ENCODE measurements at places on chromosomes 3 and 15. TPM values are rescaled to one million over a fixed set of nuclear protein-coding genes. Genes with fewer than 3 reads are reported as not detected.

Gene CLDND1
- 165 TPM for polyA plus RNA-seq

Gene FBXO40
- 0.06 TPM for polyA plus RNA-seq

Gene PROS1
- polyA plus RNA-seq: 45.1 TPM

Gene CLSTN2
- 1.9 TPM for polyA plus RNA-seq

Gene CDCP1
- polyA plus RNA-seq: 1.8 TPM

Gene OSTN
- 5.3 TPM for polyA plus RNA-seq

Gene SEMA6D
- polyA plus RNA-seq: 31.9 TPM

Gene CADPS
- 2.4 TPM for polyA plus RNA-seq

GRCh38 chr15:67762610-67763368 lies 62.5 kb upstream of the SKOR1 start:
- DNase-seq: no peak

DNA sequence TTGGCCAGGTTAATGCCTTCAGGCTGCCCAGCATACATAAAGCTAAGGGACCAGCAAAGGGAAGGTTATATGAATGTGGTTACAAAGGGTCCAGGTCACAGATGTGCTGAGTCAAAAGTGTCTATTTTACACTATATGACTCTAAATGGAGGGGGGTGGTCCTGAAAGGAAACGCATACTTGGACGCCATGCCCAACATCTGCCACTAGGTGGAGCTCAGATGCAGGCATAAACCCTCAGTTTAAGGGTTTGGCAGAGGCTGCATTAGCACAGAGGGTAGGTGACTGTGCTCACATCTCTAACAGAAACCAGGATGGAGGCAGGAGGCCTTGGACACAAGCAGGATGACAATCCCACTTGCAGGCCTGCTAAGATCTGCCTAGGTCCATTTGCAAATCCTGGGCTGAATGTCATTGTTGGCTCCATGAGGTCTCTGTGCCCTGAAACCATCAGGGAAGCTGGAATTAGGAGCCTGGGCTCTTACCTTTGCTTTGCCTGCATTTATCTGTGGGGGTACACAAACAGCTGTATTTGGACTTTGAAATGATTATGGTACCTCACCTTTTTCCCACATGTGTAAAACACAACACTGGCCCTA lies 55.8 kb downstream of the ZNF621 start:
- DNase-seq: peak; percentile 56

GRCh38 chr15:42092398-42093318 lies 1.7 kb downstream of the PLA2G4D start:
- DNase-seq: no peak

DNA sequence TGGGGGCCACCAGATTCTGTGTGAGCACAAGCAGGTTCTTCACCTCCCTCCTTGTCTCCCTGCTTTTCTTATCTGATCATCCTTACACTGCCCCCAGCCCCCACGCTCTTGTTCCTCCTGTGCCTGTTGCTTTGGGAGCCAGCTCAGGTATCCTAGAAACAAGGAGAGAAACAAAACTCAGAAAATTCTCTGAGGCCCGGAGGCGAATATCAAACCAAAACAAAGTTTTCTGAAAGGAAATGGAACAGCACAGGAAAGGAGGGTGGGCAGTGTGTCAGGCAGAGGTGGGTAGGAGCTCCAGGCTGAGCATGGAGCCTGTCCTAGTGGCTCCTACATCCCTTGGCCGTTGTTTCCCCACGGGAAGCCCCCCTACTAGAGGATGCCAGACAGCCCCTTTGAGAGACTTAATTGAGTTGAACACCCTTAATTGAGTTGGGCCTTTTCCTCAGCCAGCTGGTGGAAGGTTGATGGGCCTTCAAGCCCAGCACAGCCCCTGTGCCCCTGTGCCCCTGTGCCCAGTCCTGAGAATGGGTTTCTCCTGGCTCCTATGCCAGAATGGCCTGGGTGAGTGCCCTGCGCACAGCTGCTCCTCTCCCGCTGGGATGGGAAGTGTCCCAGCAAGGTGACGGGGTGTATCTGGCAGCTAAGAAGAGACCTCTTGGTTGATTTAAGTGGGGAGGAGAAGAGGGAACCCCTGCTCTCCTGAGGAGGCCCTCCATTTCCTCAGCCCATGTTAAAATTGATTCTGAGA lies 22.8 kb upstream of the JMJD7 start:
- DNase-seq: no peak

DNA sequence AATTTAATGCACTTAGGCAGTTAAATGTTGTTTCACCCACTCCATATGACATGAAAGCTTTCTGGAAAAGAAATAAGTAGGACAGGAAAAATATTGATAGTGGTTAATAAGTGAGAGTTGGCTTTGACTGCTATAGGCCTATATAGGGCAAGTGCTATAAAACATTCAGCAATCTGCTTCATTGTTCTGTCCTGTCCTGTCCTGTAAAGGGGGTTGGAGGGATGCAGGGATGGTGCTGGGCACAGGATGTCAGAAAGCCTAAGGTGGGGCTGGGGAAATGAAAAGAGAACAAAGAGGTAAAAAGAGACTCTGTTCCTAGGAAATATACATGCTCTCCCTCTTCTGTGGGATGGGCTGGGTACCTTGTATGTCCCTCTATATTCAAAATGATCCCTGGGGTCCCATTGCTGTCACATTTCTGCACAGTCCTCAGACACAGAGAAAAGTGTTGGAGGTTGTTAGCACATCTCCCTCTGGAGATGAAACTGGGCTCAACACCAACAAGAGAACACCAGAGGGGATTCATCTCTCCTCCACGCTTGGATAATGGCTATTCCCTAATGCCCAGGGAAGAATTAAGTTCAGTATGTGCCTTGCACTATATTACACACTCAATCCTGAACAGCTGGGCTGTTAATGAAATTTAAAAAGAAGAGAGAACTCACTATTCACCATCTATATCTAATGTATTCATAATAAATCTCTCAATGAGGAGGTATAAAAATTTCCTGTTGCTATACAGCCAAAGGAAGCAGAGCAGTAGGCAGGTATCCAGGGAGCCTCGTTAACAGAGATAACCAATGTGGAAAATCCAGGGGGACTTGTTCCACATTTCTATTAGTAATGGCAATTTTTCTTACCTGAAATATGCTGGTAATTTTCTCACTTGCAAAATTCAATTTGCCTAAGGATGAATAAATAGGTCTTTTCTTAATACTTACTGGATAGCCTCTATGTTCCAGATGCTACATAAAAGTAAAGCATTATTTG lies 108.1 kb upstream of the ZBED2 start:
- DNase-seq: no peak

DNA sequence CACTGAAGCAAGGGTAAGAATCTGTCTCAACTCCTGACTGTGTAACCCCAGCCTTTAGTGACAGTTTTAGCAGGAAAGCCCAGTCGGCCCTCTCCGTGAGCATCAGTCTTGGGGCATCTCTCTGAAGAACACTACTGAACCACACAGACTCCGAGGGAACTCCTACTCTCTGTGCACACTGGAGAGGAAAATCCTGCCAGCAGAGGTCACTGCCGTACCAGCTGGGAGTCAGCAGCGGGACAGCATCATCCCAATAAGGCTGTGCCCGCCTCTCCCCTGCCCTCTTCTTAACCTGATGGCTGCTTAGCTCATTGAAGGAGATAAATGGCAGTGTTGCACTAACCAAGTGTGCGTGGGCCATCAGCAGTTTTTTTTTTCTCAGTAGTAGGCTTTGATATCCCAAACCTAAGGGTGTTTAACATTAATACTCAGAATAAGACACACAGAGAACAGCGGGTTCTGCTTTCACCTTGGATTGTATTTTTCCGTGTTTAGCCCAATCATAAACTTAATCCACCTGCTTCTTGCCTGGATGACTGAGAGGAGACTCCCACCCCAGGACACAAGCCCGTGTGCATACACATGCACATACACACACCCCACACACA lies 26.6 kb upstream of the RASA2 start:
- no peak for DNase-seq

- no peak for DNase-seq
Observed at GRCh38 chr3:140756240-140757016, 78.6 kb downstream of the TRIM42 start.

DNA sequence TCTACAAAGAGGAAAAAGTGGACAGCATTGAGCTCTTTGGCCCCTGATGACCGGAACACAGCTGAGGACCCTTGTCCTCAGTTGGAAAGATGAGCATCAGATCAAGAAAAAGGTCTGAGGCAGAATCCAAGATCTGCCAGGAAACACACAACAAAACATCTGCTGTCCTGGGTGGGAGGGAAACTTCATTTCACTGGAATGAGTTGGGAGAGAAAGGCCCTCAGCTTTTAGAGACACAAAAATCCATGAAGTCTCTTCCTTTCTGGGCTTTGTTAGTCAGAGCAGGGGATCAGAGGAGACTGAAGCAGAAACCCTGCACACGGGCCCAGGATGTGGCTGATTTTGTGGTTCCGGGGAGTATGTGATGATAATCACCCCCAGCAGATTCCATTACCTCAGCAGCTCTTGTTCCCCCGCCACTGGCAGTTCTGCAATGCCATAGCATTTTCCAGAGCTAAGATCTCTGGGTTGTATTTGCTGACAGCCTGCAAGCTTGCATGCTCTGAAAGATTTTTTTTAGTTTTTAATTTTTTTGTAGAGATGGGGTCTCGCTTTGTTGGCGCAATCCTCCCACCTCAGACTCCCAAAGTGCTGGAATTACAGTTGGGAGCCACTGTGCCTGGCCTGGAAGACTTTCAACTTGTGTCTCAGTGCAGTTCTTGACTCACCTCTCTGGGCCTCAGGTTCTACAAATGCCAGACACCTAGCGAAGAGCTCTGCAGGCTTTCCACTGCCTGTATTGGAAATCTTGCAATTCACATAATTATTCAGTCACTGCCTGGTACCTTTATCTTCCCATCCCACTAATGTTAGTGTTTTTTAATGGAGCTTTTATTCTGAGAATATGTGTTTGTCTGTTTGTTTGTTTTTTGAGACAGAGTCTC lies 5.8 kb upstream of the TATDN2 start:
- DNase-seq: no peak

GRCh38 chr3:31399271-31399670 lies 133.5 kb upstream of the STT3B start:
- no peak for DNase-seq

- no peak for DNase-seq
Observed at GRCh38 chr15:90483012-90483307, 46.8 kb upstream of the CRTC3 start.

DNA sequence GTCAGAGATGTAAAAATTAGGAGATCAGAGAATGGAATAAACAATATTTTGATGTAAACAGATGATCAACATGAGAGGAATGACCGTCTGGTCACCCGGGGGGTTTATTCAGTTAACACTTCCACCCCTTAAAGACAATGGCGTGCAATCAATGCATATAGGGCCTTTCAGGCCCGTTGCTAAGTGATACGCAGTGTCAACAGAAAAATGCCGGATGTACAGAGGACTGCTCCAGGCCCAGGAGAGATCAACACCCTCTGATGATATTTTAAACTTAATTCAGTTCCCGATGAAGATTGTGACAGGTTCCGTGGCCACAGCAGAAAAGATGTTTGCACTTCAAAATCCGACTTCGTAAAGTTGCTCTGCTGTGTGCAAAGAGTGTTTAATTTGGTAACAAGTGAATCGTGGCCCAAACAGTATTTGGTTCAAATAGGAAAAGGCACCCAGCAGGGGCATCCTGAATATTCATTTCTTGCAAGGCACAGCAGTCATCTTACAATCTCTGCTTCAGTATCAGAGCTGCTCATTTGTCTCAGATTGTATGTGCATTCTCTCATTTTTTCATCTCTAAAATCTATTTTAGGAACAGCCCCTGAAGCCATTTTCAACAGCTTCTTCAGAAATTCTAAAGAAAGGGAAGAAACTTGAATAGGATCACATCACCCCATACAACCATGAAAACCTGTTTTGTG lies 72.6 kb downstream of the FOXB1 start:
- no peak for DNase-seq

DNA sequence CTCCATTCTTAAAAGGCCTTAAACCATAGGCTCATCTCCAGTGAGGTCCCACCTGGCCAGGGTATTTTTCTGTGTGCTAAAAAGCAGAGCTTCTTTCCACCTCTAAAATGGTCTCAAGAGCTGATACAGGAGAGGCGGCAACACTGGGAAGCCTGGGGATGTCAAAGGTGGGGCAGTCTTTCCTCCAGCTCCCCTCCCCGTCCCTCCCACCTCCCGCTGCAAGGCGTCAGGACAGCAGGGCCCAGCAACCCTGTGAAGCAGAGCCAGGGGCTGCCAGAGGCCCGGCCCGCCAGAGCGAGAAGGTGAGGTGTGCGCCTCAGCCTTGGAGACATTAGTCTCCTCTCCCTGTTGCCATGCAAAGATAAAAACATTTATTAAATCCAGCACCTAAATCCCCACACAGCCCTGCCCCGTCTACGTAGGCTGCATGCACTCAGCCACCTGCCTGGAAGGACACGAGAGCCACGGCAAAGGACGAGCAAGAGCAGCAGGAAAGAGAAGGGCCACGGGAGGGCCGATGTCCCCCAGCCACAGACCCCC lies 75.6 kb downstream of the FAM174B start:
- DNase-seq: no peak

- no peak for DNase-seq
Observed at GRCh38 chr3:166531730-166532129, 694.5 kb upstream of the BCHE start.

DNA sequence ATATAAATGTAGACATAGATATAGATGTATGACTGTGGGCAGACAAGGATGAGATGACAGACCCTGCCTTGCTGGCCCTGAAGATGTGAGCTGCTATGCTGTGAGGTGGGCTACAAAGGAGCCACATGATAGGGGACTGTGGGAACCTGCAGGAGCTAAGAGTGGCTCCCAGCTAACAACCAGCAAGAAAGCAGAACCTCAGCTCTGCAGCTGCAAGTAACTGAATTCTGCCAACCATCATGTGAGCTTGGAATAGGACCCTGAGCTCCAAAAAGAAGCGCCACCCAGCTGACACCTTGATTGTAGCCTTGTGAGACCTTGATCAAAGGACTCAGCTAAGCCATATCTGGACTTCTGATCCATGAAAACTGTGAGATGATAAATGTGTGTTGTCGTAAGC lies 123.3 kb upstream of the GRM7 start:
- DNase-seq: no peak

DNA sequence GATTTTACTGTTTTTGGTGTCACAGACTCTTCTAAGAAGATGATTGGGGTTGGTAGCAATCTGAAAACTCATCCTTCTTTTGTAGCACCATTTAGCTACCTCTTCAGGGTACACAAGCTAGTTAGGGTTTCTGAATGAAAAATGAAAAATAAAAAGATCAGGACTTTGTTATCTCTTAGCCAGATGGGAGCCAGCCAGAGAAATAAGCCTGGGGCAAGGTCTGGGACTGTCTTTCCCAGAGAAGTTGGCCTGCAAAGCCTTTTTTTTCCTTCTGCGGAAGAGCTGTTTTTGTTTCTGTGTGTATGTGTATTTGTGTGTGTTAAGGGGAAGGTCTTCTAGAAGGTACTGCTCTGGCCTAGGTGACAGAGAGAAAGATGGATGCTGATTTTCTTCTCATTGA lies 150.7 kb upstream of the AGTR1 start:
- no peak for DNase-seq

Measured in right renal cortex interstitium (tissue), 3 donors.